ENCODE measurements at places on chromosomes 16 and 17.

DNA sequence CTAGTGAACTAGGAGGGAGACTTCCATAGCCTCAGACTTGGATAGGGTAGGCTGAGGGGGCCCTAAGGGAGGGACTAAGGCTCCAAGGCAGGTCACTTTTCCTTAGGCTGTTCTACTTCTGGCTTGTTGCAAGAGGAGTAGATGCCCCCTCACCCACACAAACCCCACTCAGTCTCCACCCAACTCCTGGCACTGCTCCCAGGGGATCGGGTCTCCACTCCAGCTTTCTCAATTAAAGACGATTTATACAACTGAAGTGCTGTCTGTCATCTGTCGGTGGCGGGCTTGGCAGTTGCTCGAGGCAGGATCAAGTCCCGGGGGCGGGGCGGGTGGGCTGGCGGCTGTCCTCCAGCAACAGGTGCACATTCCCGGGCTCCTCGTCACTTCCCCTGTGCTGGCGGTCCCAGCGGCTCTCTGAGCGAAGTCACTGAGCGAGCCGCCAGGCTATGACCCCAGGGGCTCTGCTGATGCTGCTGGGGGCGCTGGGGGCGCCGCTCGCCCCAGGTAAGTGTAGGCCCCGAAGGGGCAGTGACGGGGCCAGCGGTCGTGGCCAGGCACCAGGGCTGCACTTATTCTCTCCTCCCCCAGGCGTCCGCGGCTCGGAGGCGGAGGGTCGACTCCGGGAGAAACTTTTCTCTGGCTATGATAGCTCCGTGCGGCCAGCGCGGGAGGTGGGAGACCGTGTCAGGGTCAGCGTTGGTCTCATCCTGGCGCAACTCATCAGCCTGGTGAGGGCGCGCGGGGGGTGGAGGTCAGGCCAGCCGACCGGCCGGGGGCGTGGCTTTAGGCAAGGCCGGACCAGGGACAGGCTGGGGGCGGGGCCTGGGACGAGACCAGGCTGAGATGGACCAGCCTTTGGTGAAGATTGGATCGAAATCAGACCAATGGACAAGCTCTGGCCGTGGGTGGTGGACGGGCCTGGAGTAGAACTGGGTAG lies at the start of gene CHRNB1:
CHRNB1 (plus strand) TSS at position 380 of the 937 bp plus-strand sequence; CDS start at position 447, 67 bp downstream.
- no peak for DNase-seq

DNA sequence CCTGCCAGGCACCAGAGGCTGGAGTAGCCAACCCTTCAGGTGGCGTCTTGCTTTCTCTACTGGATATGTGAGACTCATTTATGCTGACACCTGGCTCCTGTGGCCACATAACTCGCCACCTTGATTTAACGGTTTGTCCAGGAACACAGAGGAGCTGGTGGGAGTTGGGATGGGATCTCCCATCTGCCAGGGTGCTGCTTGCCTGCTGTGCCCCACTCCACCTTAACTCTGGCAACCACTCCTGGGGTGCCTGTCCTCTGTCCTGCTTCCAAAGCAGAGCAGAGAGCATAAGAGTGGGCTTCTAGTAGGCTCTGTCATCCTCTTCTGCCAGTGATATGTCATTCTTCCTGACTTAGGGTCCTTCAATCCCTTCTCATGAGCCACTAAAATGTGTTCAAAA lies 63.4 kb upstream of the ZNF423 start:
- no peak for DNase-seq

DNA sequence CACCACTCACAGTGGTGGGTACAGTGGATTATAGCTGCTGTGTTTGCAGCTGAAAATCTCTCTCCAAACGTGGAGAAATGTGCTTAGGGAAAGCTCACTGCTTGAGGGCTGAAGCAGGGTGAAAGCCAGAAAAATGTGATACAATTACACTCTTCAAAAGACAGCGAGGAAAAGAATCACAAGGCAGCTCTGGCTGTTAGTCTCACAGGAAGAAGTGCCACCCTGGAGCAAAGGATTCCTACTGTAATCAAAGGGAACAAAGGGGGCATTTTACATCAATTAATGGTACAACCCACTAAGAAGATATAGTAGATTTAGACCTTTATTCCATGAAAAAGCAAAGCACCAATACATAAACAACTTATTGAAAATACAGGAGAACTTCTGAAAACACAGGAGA lies 48.1 kb upstream of the IRX5 start:
- DNase-seq: no peak

DNA sequence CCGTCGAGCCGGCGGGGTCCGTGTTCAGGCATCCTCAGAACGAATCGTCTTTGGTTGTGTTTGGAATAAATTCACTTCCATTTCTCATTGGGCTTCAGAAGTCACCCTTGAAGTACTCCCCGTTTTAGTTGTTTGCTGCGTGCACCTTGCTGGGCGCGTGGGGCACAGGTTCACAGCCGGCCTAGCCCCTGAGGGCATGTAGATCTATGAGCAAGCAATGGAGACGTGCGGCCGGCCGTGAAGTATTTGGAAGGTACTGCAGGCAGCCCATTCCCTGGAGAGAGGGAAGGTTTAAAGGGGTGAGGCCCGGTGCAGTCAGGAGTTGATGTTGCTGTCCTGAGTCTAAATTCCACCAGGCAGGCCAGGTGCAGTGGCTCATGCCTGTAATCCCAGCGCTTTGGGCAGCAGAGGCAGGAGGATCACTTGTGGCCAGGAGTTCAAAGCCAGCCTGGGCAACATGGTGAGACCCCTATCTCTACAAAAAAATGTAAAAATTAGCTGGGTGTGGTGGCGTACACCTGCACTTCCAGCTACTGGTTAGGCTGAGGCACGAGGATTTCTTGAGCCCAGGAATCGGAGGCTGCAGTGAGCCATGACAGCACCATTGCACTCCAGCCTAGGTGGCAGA lies 714 bp downstream of the ACSF3 start:
- no peak for DNase-seq

GRCh38 chr17:610276-610675 lies 104.4 kb downstream of the VPS53 start:
- no peak for DNase-seq

DNA sequence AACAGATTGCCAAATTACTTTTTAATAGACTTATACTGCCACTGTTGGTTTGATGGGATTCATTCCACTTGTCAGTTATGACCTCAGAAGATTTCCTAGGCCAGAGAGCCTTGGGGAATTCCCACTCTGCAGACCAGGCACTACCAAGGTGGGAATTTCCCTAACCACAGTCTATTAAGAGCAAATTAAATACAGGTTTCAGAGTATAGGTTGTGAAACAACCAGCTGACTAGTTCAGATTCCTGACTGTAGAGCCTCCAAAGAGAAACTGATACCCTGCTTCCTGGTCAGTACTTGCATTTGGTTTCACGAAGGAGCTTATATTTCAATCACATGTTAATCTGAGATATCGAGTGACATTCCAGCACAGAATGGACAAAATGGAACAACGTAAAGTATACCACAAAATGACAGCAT lies 186.5 kb downstream of the STX8 start:
- no peak for DNase-seq

DNA sequence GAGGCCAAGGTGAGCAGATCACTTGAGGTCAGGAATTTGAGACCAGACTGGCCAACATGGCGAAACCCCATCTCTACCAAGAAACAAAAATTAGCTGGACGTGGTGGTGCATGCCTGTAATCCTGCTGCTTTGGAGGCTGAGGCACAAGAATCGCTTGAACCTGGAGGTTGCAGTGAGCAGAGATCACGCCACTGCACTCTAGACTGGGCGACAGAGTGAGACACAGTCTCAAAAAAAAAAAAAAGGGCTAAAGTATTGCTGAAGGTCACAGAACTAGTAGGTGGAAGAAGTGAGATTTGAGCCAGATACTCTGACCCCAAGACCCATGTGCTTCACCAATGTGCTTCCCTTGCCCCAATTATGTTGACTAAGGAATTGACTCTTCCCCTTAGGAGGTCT lies 112.0 kb downstream of the NPIPB5 start:
- DNase-seq: no peak

GRCh38 chr16:81707411-81708265 lies 71.5 kb upstream of the PLCG2 start:
- no peak for DNase-seq

DNA sequence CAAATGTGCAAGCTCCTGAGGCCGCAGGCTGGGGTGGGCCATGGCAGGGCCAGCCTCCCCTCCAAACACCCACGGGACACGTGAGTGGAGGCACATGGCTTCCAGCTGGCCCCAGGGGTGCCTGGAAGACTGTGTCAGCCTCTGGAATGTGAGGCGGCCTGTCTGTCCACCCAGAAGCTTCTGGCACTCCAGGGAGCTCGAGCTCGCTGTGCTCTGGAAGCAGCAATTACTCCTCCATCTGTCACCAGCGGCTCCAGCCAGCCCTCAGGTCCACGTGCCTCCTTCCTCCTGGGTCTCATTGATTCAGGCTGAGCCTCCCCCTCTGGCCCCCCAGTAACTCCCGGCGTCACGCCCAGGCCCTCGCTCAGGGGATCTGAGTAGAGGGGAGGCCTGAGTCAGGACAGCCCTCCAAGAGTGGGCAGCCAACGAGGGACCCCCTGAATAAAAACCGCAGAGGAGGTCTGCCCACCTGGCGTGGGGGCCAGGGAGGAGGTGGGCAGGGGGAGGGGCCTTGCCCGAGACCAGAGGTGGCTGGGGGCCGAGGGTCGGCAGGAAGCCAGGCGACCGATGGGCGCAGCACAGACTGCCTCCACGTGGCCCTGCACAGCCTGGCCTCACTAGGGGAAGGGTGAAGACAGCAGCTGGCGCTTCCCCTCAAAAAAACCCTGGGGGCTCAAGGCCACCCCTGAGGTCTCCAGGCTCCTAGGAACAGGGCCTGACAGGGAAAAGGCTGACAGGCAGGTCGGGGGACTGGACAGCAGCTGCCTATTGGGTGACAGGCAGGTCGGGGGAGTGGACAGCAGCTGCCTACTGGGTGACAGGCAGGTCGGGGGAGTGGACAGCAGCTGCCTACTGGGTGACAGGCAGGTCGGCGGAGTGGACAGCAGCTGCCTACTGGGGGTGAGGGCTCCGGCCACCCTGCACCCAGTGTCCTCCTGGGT lies 11.9 kb downstream of the PIEZO1 start:
- DNase-seq: no peak

DNA sequence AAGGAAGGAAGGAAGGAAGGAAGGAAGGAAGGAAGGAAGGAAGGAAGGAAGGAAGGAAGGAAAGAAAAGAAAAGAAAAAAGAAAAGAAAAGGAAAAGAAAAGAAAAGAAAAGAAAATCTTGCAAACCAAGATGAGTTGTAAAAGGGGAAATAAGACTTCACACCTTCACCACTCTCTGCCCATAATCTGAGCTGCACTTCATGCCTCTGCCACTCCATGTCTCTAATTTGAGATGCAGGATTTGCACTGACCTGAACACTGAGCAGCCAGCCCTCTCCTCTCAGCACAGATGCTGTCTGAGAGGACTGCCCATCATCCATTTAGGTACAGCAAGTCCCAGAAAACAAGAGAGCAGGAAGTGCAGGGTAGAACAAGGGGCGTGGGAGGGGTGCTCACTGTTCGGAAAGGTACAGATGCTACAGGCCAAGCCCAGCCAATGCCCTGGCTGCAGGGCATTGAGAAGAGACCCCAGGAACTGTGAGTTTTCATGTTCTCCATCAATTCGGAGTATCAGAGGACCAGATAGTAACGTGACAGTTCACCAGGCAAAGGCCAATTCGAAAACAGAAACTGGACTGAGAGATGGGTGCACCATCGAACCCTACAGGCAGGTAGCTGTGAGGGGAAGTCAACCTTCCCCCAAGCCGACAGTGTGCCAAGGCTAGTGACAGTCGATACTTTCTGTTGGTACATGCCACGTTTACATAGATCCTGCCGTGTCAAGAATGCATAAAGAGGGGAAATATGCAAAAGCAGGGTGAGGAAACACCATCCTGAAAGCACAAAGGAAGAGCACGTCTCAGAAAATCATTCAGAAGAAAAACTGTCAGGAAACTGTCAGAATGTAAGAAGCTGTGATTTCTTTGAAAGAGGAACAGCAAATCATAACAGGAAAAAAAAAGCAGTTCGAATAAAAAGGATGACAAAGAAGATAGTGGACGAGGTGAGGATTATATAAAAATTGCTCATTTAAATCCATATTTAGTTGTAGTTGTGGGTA lies 142.0 kb upstream of the RCVRN start:
- DNase-seq: no peak

DNA sequence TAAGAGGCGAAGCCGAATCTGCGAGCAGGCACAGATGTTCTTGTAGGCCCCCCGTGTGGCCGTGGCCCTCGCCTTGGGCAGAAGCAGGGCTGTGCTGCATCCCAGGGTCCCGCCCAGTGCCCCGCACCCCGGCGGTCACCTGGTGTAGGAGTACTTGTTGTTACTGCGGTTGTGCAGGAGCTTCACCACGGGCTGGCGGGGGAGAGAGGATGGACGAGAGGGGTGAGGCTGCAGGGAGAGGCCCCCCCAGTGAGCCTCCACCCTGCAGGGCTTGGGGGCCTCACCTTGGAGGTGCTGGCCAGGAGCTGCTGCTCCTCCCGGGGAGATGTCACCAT lies 11.4 kb downstream of the ASPHD1 start:
- DNase-seq: no peak

DNA sequence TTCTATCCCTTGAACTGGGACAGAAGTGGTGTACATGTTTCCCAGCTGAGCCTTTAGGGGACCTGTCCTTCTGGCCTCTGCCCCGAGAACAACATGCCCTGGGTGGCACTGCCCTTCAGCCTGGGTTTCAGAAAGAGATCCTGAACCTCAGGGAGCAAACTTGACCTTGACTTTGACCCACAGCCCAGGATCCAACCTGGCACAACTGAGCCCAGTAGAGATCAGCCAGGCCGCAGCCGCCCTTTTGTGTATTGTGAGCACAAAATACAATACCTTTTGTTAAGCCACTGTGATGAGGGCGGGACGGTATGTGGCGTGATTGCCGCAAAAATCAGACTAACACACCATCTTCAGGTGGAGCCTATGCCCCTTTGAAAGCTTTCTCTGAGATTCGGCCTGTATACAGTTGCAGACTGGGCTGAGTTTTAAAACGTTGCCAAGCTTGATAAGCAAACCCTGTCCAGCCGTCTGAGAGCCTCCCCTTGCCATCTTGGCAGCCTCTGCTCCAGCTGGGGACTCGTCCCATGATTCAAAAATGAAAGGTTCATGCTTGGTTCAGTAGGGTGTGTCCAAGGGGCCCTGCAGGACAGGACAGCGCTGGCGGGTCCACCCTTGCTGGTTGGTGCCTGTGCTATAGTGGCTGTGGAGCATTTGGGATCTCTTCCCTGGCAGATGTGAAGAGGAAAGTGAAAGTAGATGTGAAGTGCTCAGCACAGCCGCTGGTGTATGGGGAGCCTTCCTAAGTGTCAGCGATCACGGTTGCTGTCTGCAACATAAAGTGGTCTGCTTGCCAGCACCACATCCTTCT lies 40.3 kb downstream of the FOXL1 start:
- DNase-seq: no peak

DNA sequence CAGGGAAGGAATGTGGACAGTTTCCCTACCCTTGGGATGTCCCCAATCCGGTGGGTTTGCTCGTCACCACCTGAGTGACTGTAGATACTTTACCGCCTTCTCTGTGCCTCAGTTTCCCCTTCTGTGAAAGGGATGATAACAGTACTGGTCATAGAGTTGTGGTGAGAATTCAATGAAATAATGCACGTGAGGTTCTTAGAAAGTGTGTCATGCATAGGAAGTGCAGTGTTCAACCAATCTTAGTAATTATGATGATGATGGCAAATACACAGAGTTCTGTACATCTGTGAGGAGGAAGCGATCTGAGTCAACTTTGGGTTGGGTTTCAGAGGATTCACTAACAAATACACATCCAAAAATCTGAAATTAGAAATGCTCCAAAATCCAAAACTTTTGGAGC lies 114.6 kb upstream of the HS3ST2 start:
- no peak for DNase-seq

GRCh38 chr16:25566183-25566582 lies 125.6 kb upstream of the HS3ST4 start:
- no peak for DNase-seq
